NCI-H2171 (cell line): ENCODE measurements at places on chromosomes 12 and 14.

- peak; percentile 70 for DNase-seq
Measured at GRCh38 chr12:31234955-31235867, 90.7 kb downstream of the SINHCAF start.

- no peak for DNase-seq
Measured at GRCh38 chr14:78488938-78489337, 318.8 kb downstream of the NRXN3 start.

DNA sequence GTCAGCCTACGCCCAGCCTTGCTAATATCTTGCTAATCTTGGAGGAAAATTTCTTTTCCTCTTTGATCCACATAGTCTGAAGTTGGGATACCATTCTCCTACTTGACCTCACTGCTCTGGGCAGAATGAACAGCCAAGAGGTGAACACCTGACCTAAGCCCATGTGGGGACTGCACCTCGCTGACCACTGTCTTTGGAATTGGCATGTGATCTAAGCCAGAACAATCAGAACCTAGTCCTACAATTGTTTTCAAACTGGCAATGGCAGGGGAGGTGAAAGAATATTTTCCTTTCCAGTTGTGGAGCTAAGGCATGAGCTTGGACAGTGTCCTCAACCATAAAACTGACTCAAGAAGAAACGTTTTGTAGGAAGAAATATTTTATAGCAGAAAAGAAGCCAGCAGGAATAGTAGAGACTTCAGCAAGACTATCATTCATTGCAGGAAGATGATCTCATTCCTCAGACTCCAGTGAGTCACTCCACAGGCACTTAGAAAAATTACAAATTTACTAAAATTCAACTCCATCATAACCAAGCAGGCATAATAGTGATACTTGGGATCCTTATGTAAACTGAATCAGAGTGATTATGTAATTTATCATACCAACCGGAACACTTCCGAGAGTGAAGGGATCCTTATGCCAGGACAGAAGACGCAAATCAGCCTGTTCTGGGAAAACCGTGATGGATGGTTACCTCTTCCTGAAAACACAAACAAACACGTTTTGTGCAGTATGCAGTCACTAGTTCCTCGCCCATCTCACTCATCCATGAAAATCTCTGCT lies 14.7 kb downstream of the PTPRO start:
- DNase-seq: no peak

DNA sequence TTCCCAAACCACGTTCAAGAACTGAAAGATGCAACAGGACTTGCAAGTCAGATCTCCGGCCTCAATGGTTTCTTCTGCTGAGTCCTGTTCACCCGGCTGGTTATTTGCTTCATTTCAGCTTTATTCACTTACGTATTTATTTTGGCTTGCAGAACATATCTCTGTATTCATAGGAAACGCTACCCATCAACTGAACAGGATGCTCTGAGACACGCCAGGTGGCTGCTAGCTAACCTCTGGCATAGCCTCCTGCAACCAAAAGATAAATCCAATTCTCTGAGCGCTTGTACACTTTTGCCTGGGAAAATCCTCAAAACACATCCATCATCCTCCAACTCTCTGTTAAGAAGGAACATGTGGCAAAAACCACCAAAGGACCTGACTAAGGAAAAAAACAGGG lies 17.3 kb downstream of the MAP3K9 start:
- no peak for DNase-seq

DNA sequence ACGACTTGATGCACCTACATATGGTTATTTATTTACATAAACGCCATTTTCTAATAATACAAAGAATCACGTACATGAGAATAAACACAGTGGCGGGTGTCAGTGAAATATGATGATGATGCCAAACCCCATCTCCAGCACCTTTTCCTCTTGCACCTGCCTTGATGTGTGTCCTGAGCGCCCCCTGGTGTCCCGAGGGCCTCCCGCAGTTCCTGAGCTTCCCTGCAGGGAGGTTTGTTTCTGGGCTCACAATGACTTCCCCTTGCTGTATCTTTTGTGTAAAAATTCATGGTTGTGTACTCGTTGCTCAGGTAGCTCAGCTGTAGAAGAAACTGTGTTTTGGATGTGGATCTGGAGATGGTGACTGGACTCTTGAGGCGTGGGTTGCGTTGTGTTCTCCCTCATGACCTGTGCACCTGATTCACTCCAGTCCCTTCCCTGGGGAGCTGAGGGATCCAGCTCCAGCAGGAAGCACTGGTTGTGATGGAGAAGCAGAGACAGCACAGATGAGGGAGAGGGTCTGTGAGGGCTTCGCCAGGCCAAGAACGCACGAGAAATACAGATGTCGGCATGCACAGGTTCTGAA lies 1037.8 kb downstream of the TMEM121 start:
- DNase-seq: no peak

- DNase-seq: no peak
Measured at GRCh38 chr14:22520796-22521195, 68.2 kb downstream of the DAD1 start.

- no peak for DNase-seq
Measured at GRCh38 chr12:94260717-94261116, 112.3 kb downstream of the PLXNC1 start.

GRCh38 chr12:89448526-89448925 lies 76.1 kb downstream of the GALNT4 start:
- DNase-seq: no peak

DNA sequence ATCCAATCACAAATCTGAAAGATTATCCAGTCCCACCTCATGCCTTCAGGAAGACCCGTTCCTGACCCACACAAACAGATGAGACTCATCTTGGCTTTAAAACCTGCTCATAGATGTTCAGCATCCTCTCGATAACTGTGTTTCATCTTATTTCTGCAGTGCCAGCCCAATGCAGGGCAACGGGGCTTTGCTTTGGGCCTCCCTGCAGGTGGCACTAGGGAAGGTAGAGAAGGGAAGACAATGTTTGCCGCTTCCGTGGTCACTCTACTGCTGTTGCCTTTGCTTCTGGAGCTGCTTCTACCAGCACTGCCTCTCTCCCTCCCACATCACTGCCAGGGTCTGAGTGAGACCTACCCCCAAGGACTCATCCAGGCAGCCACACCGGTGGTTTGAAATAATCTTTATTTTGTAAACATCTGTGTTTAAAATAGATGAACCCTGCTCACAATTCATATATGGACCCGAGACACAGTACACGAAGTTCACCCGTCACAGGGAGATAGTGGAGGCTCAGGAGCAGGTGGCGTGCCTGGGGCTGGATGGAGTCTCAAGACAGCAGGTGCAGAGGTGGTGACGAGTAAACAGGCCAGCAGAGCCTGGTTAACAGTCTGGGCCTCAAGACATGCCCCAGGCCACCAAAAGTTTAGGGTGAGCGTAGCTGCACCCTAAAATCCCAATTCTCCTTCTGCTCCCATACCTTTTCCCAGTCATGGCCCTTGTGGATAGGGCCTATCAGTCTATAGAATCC lies 3.1 kb upstream of the GPX2 start:
- no peak for DNase-seq

GRCh38 chr14:69547701-69548348 lies 26.8 kb downstream of the CCDC177 start:
- no peak for DNase-seq

GRCh38 chr12:9721394-9722092 lies 11.4 kb downstream of the CLECL1 start:
- DNase-seq: no peak

- DNase-seq: no peak
Measured at GRCh38 chr12:42696406-42697149, 107.0 kb upstream of the PRICKLE1 start.

- no peak for DNase-seq
Measured at GRCh38 chr12:45637242-45637641, 92.3 kb upstream of the ARID2 start.

DNA sequence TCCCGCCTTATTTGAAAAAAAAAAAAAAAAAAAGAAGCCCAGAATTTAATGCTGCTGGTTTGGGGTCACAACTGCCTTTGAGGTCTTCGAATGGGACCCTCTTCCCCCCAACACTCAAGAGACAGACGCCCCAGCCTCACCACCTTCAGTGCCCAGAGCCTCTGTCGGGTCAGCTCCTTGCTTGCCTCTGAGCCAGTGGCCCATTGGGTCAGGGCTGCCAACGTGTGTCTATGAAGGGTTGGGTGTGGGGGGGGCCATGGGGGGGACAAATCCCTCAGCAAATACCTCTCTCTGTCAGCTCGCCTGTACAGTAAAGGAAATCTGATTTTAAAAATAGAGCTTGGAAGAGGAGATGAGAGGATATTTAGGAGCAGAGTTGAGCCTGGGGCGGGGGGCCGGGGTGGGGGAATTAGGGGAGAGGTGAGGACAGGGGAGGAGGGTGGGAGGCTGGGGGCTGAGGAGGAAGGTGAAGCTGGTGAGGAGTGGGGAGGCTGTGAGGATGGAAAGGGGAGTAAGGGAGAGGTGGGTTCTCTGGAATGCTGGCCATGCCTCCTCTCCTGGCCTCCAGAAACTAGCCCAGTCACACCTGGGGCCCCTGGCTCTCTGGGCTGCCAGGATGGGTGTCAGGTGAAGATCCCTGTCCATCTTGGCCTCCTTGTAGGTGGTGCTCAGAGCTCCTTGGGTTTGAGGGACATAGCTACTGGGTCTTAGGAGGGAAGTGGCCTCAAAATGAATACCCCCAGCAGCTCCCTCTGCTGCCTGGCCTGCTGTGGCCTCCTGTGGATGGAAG lies 13.3 kb downstream of the RTL1 start:
- DNase-seq: no peak

DNA sequence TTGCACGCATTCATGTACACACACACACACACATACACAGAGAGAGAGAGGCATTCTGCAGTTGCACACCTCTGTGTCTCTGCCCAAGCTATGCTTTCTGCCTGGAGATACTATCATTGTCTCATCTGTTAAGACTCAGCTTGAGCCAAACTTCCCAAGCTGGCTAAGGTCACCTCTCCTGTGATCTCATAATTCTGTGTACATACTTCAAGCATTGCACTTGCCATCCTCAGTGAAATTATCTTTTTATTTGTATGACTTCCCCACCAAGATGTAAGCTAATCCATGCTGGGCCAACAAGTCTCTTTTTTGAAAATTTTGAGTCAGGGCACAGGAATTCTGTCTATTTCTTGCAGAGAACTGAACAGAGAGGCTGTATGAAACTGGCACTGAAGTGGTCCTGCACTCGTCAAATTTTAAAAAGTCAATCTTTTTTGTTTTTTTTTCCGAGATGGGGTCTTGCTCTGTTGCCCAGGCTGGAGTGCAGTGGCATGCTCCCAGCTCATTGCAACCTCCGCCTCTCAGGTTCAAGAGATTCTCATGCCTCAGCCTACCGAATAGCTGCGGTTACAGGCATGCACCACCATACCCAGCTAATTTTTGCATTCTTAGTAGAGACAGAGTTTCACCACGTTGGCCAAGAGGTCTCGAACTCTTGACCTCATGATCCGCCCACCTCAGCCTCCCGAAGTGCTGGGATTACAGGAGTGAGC lies 44.3 kb downstream of the TMTC1 start:
- DNase-seq: no peak

DNA sequence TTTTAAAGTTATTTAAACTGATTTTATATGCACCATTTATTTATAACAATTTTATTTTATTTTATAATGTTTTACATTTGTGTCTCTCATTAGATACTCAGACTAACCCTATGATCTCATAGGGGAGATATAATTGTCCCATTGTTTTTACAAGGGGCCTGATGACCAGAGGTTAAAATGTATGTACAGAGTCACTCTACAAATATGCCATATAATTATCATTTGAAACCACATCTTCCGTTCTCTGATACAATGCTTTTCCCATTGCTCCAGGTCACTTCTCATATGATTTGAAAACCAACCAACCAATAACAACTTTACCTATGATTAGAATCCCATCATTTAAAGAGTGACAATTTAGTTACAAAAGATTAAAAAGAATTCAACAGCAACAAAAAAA lies 137.8 kb downstream of the GPHN start:
- no peak for DNase-seq

DNA sequence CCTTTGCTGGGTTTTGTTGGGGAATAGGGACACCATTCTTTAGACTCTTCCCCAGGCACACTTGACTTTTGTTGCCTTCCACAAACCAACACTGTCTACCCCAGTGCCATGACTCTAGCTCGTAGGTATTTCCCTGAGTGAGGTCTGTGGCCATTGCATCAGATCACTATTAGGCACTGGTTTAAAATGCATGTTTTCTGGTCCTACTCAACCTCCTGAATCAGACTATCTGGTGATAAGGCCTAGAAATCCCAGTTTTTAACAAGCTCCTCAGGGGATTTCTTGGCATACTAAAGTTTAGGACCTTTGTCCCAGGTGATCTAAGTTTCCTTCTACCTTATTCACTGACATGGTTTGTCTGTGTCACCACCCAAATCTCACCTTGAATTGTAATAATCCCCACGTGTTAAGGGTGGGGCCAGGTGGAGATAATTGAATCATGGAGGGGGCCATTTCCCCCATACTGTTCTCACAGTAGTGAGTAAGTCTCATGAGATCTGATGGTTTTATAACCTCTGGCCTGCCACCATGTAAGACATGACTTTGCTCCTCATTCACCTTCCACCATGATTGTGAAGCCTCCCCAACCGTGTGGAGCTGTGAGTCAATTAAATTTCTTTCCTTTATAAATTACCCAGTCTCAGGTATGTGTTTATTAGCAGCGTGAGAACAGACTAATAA lies 87.8 kb upstream of the PSMC1 start:
- DNase-seq: no peak

DNA sequence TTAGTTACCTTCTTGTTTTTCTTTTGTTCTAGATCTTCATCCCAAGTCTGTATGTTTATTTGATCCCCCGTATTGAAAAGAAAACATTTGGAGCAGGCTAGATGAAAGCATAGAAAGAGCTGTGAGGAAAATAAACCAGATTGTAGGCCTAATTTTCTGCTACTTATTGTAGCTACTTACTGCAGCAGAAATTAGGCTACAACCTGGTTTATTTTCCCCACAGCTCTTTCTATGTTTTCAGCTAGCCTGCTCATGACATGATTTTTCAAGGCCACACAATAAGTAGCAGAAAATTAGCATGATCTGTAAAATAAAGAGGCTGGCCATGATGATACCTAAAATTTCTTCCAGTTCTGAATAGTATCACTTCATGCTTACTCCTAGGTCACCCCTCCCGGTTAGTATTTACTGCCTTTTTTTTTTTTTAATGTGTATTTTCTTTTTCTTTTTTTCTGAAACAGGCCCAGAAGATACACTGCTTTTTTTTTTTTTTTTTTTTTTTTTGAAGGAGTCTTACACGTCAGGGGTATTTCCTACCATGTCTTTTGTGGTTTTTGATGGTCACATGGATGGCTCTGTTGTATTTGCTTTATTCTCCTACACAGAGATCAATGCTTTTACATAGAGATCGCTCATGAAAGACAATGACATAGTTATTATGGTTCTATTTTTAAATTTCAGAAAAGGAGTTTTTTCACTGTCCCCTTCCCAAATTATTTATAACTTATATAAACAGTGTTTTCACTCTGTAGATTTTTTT lies 32.3 kb downstream of the BHLHE41 start:
- no peak for DNase-seq

DNA sequence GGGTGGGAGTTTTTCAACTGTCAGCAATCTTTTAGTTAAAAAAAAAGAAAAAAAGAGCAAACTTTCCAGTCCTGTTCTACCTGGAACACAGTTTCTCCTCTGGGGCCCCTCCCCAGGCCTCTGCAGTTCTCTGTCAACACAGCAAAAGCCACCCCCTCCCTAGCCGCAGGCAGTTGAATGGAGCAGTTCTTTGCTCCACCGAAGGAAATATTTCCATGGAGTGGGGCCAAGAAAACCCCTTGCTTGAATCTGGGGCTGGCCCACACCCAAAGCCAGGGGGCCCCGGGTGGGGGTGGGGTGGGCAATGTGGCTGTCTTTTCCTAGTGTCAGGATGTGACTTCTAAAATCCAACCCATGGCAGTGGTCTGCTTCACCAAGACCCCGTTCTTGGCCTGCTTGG lies 5.0 kb upstream of the MEG3 start:
- no peak for DNase-seq

- DNase-seq: no peak
Measured at GRCh38 chr12:31386364-31386777, 60.4 kb upstream of the SINHCAF start.

- DNase-seq: no peak
Measured at GRCh38 chr14:23627961-23628360, 8.2 kb upstream of the DHRS2 start.
